Mucosa of descending colon (tissue), 3 donors: ENCODE measurements at places on chromosomes 5 and 9. TPM values are rescaled to one million over a fixed set of nuclear protein-coding genes. Genes with fewer than 3 reads are reported as not detected.
A peak's percentile ranks its signal among the peaks of the same experiment; 100 is the strongest.

DNA sequence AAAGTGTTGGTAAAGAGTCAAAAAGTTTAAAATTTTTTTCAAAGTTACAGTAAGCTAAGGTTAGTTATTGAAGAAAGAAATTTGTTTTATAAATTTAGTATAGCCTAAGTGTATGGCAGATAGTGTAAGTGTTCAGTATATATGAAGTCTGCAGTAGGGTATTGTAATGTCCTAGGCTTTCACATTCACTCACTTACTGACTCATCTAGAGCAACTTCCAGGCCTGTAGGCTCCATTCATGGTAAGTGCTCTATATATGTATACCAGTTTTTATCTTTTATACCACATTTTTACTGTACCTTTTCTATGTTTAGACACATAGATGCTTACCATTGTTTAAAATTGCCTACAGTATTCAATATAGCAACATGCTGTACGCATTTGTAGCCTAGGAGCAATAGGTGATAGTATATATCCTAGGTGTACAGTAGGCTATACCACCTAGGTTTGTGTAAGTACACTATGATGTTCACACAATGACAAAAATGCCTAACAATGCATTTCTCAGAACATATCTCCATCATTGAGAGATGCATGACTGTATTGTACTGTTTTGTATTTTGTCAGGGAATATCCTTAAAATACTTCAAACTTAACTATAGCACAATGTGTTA is 38.5 kb downstream of the CYSTM1 start:
- no peak for DNase-seq

ECM2 gene
- total RNA-seq, result 5.0 TPM

DAB2IP gene
- total RNA-seq, result 111 TPM

SLC46A2 gene
- 0.16 TPM for total RNA-seq

CDKN2B-AS1 gene
- 48.3 TPM for total RNA-seq

- DNase-seq, result no peak
Measured at GRCh38 chr5:64077589-64077988, 88.1 kb upstream of the RNF180 start.

COL15A1 gene
- 4.2 TPM for total RNA-seq

DNA sequence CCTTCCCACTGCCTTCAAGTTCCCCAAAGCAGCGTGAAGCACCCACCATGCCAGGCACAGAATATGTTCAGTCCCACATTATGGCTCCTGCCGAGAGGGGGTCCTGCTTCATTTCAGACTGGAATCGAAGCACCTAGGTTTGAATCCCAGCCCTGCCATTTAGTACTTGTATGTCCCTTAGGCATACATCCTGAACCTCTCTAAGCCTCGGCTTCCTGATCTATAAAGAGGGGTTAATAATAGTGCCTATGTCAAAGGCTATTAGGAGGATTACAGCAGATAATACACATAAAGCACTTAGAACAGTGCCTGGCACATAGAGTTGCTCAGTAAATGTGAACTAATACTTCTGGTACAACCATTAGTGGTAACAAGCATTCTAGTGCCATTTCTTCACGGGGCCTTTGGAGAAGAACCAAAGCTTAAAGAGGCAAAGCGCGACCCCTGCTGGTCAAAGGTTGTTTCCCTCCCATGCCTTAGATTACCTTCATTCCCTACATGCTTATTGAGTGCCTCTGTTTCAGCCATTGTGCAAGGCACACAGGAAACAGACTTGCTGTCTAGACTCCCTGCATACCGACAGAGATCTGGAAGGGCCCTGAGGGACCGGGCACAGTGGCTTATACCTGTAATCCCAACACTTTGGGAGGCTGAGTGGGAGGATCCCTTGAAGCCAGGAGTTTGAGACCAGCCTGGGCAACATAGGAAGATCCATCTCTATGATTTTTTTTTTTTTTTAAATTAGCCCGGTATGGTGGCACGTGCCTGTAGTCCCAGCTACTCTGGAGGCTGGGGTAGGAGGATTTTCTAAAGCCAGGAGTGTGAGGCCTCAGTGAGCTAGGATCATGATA is 98.3 kb downstream of the PPARGC1B start:
- peak; percentile 89 for DNase-seq

- DNase-seq, result peak; percentile 6
Measured at GRCh38 chr5:125699860-125700259, 723.3 kb upstream of the GRAMD2B start.

CDKN2A gene
- total RNA-seq, result 1.0 TPM

SLCO6A1 gene
- not detected for total RNA-seq

DNA sequence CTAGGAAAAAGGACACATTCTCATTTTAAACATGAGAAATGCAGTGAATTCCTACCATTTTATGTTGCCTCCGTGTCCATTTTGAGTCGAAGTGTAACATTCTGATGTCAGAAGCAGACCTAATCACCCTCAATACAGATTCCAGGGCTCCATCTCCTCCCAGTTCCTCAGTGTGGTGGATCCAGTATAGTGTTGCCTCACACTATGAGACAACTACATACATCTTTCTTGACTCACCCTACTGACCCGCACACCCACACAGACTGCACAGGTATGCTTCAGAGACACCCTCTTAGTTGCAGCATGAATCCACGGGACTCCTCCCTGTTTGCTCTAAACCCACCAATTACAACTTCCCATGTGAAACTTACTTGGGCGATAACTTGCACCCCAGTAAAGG is 564.9 kb downstream of the SEMA5A start:
- no peak for DNase-seq

INSL6 gene
- total RNA-seq, result not detected

FBN2 gene
- 5.8 TPM for total RNA-seq

EGFLAM gene
- total RNA-seq, result 0.84 TPM

DNA sequence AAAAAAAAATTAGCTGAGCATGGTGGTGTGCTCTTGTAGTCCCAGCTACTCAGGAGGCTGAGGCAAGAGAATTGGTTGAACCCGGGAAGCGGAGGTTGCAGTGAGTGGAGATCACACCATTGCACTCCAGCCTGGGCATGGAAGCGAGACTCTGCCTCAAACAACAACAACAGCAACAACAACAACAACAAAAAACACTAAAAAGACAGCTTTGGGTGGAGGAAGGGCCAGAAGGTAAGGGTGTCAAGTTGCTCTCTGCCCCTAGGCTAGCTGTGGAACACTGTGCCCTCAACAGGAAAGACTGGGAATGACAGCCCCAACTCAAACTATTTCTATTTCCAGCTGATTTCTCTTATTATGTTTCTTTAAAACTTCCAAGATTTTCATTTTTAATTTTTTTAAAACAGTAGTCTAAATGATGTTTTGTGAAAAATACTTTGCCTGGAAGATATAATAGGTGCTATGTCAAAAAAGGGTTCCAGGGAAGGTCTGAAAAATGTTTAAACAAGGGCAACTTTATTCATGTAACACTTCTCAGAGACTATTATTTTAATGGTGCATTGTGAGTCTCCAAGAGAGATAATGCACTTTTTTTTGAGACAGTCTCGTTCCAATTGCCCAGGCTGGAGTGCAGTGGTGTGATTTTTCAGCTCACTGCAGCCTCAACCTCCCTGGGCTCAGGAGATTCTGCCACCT is 29.9 kb downstream of the CLINT1 start:
- DNase-seq, result no peak

DNA sequence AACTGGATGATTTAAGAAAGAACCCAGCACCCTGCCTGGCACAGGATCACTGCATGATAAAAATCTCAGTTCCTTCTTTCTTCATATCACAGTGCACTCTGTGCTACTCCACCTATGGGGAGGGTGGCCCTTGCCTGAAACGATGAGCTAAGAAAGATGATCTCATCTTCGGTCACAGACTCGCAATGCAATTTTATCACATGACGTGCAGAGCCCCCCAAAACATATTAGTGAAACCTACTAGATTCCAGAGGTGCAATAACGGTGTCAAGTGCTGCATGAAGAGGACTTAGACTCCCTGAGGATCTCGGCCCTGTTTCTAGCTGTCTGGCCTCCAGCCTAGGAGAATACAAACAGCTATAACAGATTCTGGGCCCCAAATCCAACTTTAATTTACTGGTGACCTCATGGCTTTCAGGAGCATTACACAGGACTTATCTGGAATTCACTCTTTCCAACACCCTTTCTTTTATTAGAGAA is 104.0 kb downstream of the EBF1 start:
- DNase-seq, result no peak

DNA sequence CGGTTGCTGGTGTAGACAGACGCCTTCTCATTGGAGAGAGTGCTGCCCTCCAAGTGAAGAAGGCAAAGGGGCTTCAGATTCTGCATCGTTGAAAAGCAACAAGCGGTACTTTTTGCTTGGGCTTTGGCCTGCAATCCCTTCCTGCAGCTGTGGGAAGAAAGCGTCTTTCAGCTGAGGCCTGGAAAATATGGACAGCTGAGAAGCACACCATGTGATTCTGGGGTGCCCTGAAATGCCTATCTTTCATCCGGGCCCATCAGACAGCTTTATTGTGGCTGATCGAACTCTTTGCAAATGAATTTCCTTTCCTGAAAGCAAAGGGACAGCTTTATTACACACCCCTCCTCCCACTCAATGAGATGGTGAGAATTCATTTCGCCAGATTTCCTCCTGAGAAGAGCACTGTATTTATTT is 74.0 kb downstream of the NSG2 start:
- DNase-seq, result no peak

GRCh38 chr9:36471359-36471758 is 71.3 kb upstream of the RNF38 start:
- DNase-seq, result no peak

DNA sequence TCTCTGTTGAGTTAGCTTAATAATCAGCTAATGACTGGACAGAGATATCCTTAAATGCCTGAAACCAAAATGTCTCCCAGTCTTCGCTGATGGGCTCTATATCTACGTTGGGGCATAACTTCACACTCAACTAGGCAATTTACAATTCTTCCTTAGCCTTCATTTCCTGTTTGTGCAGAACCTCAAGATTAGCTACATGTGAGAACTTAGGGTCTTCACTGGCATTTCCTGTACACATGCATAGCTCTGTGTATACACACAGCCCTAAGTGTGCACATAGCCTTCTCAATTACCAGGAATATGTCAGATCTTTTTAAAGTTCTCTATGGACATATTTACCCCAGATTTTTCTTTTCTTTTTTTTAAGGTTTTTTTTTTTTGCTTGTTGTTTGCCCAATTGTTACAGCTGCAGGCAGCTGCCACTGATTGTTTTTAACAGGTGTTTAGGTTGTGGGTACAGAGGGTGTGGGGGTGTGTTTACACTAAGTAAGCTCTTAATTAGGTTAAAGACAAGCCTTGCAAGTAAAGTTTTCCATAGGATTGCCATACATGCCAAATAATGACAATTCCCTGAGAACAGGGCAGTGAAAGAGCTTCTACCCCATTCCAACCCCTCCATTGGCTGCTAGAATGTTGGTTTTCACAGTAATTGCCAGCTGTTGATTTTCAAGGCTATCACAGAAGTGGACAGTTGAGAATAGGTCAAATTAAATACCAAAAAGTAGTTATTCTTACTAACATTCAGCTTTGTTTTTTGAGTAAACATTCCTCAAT is 441.0 kb downstream of the TLE4 start:
- DNase-seq, result no peak

DNA sequence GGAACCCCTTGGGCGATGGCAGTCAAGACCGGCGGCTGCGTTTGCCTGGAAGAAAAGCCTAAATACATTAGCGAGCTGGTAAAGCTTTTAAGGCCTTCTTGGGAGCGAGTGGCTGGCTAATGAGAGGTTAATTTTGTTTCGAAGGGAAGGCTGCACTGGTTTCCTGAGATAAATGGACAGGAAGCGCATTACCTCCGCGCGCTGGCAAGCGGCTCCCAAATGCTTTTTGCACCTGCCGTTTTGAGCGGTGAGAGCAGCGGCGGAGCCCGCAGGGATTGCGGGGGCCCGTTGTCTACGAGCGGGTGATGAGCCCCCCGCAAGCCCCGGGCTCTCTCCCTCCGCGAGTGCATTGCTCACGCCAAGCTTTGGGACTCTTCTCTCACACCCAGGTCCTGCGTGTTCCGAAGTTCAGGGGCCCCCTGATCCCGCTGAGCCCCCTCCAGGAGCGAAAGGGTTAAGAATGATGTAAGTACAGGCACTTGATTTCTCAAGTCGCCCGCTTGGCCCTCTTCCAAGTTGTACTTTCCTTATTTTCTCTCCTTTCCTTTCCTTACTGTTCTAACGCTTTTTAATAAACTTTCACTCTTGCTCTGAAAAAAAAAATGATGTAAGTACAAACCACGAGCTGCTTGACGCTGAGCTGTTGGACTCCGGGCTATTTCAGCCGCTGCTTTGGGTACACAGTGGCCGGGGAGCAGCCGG is 3.1 kb upstream of the RGMB start:
- peak; percentile 59 for DNase-seq

DNA sequence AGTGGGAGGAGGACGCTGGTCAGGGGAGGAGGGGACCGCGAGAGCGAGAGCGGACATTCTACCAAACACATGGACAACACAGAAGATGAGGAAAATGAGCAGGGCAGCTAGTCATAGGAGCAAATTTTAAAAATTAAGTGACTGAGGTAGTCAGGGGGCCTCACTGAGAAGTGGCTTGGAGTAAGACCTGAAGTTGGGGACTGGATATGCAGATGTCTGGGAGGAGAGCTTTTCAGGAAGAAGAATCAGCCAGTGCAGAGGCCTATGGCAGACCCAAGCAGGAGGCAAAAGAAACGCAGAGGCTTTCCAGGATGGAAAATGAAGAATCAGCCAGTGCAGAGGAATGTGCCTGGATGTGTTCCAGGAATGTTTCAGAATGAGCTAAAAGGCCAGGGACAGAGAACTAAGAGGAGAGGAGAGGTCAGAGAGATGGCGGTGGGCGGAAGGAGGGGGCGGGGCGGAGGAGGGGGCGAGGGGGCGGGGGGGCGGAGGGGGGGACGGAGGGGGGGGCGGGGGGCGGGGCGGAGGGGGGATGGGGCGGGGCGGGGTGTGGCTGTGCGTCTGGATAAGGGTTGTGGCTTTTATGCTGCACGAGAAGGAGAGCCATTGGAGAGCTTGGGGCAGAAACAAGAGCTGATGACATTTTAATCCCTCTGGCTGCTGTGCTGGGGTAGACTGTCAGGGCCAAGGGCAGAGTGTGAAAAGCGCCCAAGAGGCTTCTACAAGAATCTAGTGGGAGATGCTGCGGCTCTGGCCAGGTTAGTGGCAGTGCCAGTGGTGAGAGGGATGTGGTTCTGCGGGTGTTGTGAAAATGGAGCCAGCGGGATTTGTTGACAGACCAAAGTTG is 129.6 kb downstream of the KCNIP1 start:
- no peak for DNase-seq

DNA sequence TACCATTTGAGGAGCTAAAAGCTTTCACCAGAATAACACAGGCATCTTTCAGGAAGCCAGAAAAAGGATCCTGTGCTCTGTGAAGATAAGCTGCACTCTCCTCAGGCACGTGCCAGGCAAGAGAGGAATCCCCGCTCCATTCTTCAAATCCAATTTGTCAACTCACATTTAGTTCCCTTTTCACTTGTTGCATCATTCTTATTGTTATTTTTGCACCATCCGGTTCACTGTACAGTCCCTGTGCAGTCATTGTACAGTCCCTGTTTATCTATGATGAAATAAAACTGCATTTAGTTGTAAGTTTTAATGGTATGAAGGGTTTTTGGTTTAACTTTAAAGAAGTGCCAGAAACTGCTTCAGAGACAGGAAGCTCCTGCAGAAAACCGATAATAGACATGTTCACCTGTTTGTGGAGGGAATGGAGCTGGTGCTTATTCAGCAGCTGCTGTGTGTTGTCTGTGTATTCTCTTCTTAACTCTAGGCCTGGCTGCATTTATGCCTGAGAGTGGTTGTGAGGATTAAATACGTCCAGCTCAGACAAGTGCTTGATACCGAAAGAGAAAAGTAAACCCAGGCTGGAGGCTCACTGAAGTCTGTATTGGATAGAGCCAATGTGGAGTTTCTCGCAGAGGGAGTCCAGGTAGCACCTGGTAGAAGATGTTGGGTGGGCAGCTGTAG is 22.4 kb downstream of the IFNW1 start:
- DNase-seq, result no peak

GRCh38 chr9:93546356-93546755 is 30.0 kb upstream of the PHF2 start:
- no peak for DNase-seq
